ENCODE measurements at places on chromosomes 13 and 19.

- DNase-seq = peak; percentile 28
Observed at GRCh38 chr13:27147530-27148170, 24.0 kb downstream of the USP12 start.

- DNase-seq = no peak
Observed at GRCh38 chr19:495081-495401, 1.2 kb upstream of the MADCAM1 start.

- no peak for DNase-seq
Observed at GRCh38 chr13:20192158-20192835, 441 bp downstream of the GJB2 start.

- no peak for DNase-seq
Observed at GRCh38 chr13:26227166-26227971, 5.3 kb upstream of the RNF6 start.

GRCh38 chr13:99426426-99426825, 74.8 kb upstream of the TM9SF2 start:
- no peak for DNase-seq

DNA sequence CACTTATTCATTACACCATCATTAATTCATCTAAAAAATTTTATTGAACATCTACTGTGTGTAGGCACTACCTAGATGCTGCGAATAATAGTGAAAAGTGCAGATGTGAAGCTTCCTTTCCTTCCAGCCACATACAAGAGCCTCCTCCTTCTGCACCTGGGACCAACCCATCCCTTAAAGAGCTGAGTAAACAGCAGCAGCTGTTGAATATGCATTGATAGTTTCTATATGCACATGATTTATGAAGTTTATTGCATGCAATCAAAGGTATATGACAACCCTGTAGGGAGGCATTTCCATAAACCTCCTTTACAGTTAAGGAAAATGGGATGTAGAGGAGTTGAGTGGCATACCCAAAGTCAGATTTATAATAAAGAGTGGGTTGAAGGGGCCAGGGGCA, 110.3 kb upstream of the IPO5 start:
- DNase-seq = no peak

DNA sequence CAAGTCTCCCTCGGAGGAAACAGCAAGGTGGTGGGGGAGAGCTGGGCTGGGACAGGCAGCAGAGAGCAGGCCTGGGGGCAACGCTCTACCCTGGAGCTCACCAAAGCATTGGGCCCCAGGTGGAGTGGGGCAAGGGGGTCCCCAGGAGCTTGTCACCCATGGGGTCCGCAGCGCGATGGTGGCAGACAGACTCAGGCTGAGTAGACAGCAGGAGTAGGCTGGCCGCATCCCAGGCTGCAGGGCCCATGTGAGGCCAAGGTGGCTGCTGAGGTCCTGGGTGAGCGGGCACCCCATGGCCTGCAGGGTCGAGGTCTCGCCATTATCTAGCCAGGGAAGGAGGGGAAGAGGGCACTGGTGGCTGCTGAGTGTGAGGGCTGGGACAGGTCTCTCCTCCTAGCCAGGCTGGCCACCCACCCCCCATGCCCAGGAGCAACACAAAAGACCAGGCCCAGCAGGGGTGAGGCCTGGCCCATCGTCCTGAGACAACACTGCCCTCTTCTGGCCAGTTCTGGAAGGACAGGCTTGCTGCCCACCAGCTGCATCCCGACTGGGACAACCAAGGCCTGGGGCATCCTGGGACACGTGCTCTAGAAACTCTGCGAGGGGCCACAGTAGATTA, 33.1 kb downstream of the CEBPG start:
- peak; percentile 22 for DNase-seq

DNA sequence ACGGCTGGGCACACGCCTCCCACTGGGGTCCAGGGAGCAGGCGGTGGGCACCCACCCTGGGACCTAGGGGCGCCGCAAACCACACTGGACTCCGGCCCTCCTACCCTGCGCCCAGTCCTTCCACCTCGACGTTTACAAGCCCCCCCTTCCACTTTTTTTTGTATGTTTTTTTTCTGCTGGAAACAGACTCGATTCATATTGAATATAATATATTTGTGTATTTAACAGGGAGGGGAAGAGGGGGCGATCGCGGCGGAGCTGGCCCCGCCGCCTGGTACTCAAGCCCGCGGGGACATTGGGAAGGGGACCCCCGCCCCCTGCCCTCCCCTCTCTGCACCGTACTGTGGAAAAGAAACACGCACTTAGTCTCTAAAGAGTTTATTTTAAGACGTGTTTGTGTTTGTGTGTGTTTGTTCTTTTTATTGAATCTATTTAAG, 1.6 kb downstream of the JUNB start:
- DNase-seq = no peak

- DNase-seq = no peak
Observed at GRCh38 chr19:5466814-5467291, 11.6 kb downstream of the ZNRF4 start.

- DNase-seq = peak; percentile 89
Observed at GRCh38 chr13:108944760-108945159, 315.3 kb downstream of the MYO16 start.

- DNase-seq = no peak
Observed at GRCh38 chr13:95783747-95784146, 106.8 kb downstream of the DNAJC3 start.

GRCh38 chr13:31067416-31068118, 94.1 kb downstream of the HSPH1 start:
- DNase-seq = peak; percentile 75

DNA sequence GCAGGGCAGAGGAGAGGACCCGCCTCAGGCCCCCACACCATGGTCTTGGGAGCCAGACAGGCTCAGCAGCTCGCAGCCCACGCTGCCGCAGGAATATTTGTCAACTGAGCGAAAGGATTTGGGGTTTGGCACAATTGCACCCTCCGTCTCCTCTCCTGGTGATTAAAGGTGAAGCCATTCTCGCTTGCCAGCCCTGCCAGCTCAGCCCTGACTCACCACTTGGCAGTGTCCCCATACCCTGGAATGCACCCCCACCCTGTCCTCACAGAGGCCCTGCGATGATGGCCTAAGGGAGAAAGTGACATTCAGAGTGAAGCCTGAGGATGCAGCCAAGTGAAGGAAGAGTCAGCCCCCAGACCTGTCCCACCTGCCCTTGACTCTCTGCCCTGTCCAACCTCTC, 18.8 kb downstream of the CYTH2 start:
- DNase-seq = peak; percentile 25

DNA sequence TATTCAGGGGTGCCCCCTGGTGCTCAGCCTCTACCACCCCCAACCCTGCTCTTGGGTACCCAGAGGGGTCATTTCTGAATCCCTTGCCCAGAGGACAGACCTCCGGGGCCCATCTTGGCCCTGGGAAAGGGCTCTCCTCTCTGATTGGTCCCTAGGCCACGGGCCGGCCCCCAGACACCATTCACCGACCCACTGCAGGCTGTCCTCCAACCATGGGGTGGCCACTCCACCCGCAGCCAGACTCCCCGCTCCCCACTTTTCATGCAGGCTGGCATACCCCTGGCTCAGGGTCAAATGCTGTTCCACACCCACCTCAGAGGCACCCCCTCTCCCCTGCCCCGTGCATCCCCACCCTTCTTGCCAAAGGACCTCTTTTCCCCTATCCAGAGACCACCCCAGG, 14.8 kb downstream of the SMIM24 start:
- DNase-seq = no peak

GRCh38 chr19:19651076-19651475, 7.6 kb upstream of the GMIP start:
- no peak for DNase-seq

- DNase-seq = no peak
Observed at GRCh38 chr19:1390890-1391423, 7.2 kb downstream of the NDUFS7 start.

GRCh38 chr13:30618186-30618929, 638 bp downstream of the USPL1 start:
- DNase-seq = no peak

- no peak for DNase-seq
Observed at GRCh38 chr13:100315522-100315921, 226.6 kb downstream of the PCCA start.

DNA sequence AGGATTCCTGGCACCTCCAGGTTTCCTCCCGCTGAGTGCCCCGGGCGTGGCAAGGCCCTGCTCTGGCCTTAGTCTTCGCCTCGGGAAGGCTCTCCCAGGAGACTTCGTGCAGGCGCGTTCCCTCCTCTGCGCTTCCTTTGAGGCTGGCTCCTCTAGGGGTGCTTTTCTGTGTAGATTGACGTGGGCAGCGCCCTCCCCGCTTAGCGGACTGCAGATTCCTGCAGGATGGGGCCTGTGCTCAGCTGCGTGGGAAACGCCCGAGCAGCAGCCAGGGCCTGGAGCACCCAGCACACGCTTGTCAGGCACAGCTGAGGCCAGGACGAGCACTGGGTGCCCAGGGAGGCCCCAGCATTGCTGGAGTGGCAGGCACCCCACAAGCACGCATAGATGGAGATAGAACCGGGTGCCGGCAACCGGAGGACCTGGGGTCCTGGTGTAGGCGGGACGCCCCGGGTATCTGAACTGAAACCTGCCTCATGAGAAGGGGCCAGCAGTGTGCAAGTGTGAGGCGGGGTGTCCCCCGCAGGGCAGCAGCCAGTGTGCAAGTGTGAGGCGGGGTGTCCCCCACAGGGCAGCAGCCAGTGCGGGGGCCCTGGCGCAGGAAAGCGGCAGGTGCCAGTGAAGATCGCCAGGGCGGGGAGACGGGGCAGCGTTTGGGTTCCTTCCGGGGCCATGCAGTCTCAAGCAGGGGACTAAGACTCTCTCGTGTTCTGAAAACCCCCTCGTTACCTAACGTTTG, 3.4 kb downstream of the NDUFS7 start:
- no peak for DNase-seq

GRCh38 chr13:59422646-59423045, 741.1 kb downstream of the DIAPH3 start:
- DNase-seq = peak; percentile 14

- peak; percentile 46 for DNase-seq
Observed at GRCh38 chr19:35318679-35319448, 10.1 kb upstream of the CD22 start.

- DNase-seq = no peak
Observed at GRCh38 chr19:4536798-4537197, 1.8 kb upstream of the PLIN5 start.

GRCh38 chr13:110942248-110942981, 27.5 kb upstream of the ANKRD10 start:
- DNase-seq = peak; percentile 32

GRCh38 chr19:19514881-19515641, at the start of gene TSSK6:
Gene TSSK6, minus strand, starts transcription at chr19:19515548. Its CDS starts 121 bp downstream, at chr19:19515427.
- DNase-seq = no peak

DNA sequence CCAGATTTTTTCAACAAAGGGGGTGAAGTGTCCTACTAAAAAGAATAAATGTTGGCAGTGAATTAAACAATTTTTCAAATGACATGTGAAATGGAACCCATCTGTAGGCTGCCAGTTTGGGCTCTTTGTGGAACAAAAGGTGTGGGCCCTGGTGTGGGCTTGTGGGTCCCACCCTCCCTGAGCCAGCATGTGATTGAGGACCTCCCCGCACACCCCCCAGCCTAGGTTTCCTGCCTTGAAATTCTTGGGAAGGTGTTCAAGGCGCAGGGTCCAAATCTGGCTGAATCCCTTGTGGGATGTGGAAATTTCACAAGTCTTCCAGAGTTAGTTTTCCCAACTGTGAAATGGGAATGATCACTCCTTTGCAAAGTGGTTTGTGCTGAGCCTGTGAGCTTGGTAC, 4.1 kb downstream of the GGN start:
- no peak for DNase-seq

DNA sequence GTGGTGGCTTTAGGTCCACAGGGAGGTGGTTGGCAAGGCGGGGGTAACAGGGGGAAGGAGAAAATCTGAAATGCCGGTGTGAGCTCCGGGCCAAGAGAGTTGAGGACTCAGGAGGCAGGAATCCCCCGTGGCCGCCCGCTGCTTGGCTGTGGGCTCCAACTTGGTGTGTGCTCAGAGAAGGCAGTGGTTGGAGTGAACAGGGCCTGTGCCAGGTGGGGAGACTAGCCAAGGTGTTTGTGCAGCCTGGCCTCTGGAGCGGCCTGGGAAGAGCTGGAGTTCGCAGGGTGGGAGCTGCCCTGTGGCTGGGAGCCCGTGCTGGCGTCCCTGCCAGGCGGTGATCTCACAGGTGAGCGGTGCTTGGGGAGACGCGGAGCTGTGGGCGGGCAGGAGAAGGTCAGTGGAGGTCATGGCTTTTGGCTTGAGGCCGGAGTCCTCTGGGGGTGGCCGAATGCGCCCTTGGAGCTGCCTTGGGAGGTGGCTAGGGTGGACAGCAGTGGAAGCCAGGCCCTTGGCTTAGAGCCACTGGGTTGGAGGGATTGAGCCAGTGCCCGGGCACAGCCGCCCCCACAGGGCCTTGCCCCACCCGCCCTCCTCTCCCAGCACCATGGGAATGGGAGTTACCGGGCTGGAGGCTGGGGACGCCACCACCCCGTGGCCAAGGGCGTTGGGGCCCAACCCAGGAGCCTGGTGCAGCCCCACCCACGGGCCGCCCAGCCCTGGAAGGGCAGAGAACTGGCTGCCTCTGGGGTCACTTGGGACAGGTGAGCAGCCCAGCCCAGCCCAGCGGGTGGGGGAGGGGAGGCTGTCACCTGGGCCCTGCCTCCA, 7.1 kb upstream of the CIRBP start:
- DNase-seq = peak; percentile 32

- peak; percentile 97 for DNase-seq
Observed at GRCh38 chr13:94656766-94657165, 55.1 kb downstream of the GPR180 start.

DNA sequence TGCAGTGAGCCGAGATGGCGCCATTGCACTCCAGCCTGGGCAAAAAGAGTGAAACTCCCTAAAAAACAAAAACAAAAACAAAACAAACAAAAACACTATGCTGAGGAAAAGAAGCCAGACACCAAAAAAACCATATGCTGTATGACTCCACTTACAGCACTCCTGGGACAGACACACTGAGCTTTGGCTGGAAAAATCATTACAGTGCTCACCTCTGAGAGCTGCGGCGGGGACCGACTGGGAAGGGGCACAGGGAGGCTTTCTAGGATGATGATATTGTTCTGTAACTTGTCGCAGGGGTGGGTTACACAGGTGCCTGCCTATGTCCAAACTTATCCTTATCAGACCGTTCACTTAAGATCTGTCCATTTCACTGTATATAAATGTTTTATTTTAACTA, 7.8 kb downstream of the PNMA8A start:
- DNase-seq = no peak

GRCh38 chr13:45255247-45255987, 54.6 kb upstream of the KCTD4 start:
- no peak for DNase-seq

DNA sequence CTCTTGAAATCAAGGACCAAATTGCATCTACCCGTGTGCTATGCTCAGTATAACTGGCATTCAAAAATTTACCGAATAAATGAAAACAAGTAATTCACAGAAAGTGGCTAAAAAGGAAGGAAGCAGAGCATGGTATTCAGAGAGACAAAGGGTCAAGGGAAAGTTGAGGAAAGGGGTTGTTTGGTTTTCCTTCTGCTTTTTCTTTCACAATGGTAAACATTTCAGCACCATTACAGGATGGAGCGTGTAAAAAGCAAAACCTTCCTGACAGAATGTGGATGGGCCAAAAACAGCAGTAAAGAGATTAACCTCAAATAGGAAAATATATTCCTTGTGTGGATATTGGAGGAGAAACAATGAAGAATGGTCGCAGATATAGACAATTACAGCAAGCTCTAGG, 14.8 kb downstream of the DIAPH3 start:
- DNase-seq = no peak

GRCh38 chr19:58434217-58434616, 5.7 kb downstream of the ZNF132 start:
- DNase-seq = peak; percentile 27
